NCI-H748 treated with DMSO at 0.1 percent for 48 hours (cell line): ENCODE measurements at places on chromosomes 13 and 19.

GRCh38 chr13:19959831-19960652 is 1.5 kb downstream of the ZMYM2 start:
- DNase-seq: peak; percentile 98

DNA sequence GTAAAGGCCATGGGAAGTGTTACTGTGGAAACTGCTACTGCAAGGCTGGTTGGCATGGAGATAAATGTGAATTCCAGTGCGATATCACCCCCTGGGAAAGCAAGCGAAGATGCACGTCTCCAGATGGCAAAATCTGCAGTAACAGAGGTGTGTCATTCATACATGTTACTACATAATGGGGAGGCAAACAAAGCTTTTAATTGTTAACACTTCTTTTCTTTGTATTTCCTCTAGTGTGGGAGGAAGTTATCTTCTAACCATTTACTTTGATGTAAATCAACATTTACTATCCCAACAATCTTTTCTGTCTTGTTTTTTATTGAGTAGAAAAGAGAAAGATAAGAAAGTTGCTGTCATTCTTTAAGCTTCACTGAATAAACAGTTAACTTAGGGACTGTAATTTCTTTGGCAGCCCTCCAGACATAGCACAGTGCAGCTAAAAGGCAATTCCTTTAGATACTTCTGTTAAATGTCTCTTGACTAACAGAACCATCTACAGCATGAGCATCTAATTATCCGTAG is 126.9 kb downstream of the ITGBL1 start:
- DNase-seq: peak; percentile 90

- no peak for DNase-seq
Measured at GRCh38 chr13:43864921-43865320, 14.6 kb downstream of the CCDC122 start.

GRCh38 chr19:44002212-44002565 is 568 bp upstream of the ZNF230 start:
- DNase-seq: no peak

DNA sequence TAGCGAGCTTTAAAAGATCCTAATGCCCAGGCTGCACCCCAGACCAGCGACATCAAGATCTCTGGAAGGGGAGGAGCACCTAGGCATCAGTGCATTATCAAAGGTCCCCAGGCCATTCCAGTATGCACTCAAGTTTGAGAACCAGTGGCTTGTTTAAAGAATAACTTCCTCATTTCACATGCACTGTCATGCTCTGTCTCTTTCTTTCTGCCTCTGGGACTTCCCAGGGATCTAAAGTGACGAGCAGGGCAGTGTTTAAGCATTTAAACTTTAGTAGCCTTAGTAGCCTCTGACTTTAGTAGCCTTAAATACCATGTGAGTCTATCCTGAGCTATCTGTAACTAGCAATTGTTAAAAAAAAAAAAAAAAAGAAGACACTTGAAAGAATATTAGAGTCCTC is 8.9 kb upstream of the FARP1 start:
- DNase-seq: no peak

GRCh38 chr13:23810685-23811240 is 78.4 kb downstream of the MIPEP start:
- DNase-seq: no peak

DNA sequence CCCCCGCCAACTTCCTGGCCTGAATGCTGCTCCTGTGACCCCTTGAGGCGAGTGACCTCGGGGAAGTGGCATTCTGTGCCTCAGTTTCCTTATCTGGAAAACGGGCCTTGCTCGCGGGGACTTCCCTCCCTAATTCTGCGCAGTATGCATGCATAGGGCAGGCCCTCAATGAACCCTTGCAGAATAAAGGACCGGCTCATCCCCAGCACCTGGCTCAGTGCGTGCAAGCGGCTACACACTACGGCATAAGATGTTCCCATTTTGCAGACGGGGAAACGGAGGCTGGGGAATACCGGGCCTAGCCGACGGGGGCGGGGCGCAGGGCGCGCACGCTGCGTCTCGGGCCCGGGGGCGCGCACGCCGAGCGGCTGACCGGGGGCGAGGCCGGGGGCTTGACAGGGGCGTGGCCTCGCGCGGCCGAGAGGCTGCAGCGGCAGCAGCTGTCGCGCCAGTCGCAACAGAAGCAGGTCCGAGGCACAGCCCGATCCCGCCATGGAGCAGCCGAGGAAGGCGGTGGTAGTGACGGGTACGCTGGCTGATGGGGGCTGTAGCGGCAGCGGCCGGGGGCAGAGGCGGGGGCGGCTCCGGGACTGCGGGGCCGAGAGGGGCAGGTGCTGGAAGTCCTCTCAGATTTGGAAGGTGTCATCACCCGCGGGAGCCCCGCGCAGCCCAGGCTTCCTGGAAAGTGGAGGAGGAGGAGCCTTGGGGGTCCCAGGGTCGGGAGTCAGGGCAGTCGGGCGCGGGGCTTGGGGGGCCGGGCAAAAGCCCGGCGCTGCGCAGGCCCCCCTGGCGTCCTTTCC is at the start of gene PGPEP1:
TSS of gene PGPEP1 (plus strand) at position 409 of the 800 bp plus-strand sequence. CDS start at position 493, 84 bp downstream.
- no peak for DNase-seq

DNA sequence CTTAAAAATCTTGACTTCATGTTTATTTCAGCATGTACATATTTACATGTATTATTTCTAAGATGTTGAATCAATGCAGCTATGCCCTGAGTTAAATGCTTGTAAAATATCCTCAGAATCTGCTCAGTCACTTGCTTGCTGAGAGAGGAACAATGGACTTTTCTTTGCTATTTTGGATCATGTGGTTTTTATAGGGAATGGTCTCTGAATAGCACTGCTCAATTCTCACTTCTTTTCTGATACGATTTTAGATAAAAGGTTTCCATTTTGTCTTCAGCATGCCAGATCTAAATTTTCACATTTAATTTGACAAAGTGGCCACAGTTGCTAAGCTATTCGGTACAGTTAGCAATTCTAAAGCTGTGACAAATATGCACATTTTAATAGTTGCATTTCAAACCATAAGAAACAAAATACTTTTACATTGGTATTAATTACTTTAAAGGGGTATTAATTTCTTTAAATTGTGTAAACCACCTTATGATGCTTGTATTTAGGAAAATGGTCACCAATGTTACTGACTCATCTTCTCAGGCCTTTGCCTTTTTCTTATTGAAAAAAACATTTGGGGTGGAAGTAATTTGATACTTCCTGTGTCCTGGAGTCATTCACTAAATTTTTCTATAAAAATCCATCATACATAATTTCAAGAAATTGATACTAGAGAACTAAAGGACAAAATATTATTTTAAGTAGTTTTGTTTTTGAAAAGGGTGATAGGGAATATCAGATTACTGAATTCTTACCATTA is 113.5 kb downstream of the MYO16 start:
- DNase-seq: no peak
